ENCODE measurements at places on chromosomes 6 and 20.

- DNase-seq: no peak
Observed at GRCh38 chr20:57633945-57634491, 13.8 kb upstream of the ZBP1 start.

GRCh38 chr6:72975352-72975752 lies 249.9 kb downstream of the KHDC1L start:
- DNase-seq: no peak

- DNase-seq: no peak
Observed at GRCh38 chr20:34562641-34563040, 4.1 kb downstream of the MAP1LC3A start.

DNA sequence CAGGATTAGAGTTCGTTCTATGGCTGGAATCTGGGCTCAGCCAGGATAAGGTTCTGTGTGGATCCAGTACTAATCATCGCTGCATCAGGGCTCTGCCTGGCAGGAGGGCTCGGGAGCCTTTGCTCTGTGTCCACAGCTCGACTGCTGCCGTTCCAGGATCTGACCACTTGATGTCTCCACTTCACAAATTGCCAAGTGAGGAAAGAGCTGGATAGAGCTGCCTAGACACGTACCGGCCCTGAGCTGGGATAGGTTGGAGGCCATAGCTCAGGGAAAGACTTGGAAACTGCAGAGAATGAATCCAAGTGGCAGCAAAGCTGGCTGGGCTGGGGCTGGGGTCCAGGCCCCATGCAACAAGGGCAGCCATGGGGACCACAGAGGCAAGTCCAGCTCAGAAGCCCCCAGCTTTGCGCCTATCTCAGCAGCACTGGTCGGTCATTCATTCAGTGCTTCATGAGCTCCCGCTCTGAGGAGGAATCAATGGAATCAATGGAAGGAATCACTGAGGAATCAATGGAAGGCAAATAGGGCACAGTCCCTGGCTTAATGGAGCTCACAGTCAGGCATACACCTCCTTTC lies 38.0 kb upstream of the TOP1 start:
- peak; percentile 85 for DNase-seq

DNA sequence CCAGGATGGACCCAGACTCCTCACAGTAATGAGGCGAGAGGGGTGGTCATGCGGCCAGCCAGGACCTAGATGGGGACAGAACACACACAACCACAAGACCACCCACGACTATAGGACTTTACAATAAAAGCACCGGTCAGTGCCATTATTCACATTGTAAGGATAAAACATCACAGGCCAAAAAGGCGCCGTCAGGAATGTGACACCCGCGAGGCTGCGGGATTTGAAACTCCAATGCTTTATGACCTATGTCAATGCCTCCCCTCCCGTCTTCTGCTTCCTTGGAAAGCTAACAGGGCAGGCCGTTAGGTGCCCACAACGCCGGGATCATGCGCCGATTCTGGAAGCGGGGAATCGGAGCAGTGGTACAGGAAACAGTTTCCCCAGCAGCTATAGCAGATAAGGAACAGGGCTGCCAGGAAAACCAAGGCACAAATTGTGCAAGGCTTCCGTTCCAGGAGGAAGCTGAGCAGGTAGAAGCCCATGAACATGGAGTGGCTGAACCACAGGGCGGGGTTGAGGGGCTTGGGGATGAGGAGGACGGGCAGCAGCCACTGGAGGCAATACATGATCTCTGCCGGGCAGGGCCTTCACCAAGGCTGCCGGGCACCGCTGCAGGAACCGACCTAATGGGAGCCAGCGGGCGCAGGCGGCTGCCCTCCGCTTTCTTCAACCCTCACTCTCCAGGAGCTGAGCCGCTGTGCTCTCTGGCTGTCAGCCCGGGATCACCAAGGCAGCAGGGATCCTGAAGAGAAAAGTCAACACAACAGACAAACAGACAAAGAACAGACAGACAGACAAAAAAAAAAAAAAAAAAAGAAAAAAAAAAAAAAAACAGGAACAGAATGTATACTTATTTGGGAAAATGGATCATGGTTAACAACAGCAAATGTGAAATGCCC lies 2.2 kb upstream of the NNAT start:
- DNase-seq: no peak

GRCh38 chr20:9440892-9441291 lies 73.5 kb upstream of the LAMP5 start:
- peak; percentile 26 for DNase-seq

GRCh38 chr6:31158863-31159855 lies 770 bp downstream of the TCF19 start:
- DNase-seq: no peak

DNA sequence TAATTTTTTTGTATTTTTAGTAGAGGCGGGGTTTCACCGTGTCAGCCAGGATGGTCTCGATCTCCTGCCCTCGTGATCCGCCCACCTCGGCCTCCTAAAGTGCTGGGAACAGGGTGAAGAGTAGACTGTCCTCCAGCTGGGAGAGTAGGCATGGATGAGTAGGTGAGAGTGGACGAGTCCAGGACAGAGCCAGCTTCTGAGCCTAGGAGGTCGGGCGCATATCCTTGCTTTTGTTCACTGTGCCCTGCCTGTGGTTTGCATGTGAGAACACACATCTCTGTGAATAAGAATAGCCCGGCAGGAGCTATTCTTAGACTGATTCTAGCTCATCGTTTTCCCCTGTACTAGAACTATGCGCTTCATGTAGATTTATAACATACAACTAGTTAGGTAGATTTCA lies 78.3 kb downstream of the RPP40 start:
- no peak for DNase-seq

All from fibroblast of skin of abdomen (primary cell).